SK-N-DZ (cell line): ENCODE measurements at places on chromosomes 7 and 10.

- no peak for DNase-seq
Observed at GRCh38 chr7:101971457-101971856, 154.0 kb downstream of the CUX1 start.

DNA sequence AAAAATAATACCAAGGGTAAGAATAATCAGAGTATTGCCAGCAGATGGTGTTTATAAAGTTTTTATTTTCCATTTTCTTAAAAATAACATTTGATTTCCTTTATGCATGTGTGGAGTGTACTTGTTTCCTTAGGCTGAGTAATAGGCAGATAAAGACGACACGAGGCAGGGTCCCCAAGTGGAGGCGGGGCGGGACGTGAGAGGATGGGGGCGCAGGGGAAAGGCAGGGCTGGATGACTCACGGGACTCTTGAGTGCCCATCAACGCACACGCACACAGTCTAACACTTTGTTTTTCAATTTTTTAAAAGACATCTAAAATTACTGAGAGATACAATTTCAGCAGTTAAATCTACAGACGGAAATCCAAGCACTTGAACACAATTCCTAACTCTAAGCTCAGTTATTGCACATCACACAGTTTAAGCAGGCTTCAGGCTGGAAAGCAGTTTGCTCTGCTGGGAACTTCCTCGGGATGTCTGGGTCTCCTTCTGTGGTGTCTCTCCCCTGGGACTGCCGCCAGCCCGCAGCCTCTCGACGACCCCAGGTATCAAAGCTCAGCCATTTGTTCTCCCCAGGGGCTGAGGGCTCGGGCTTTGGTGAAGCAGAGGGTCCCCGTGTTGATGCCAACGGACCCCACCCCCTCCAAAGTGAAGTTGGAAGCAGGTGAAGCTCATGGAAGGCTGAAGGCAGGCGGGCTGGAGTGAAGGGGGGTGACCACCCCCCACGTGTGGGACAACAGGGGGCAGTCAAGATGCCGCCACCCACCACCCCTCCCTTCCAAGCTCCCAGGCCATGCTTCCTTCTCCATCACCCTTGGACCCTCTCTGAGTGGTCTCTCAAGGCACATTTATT, 29.1 kb downstream of the SPOCK2 start:
- no peak for DNase-seq

DNA sequence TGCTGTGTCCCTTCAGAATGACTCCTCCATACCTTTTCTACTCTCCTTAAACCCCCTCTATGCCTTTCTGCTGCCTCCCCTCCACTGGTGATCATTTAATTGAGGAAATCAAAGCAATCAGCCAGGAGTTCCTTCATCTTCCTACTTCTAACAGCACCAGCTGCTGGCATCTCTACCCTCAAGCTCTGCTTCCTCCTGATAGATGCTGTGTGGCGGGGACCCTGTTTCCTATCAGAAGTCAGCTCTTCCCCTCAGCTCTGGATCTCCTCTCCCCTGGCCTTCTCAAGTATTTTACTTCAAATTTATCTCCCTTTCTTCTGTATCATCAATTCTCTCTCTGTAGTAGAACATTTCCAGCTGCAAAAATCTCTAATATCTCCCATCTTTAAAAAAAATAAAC, 183.7 kb downstream of the ELMO1 start:
- DNase-seq = no peak

DNA sequence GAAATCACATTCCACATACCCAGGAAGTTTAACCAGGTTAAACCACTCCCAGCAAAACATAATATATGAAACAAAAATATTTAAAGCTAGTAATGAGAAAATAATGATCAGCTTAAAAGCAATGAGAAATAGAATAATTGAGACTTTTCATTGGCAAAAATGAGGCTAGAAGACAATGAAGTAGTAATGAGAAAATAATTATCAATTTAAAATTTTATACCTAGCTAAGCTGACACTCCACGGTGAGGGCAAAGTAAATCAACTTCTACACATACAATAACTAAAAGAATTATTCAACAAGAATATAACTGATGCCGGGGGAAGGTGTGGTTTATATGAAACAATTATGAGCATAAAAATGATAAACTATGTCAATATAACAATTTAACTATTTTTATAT, 82.2 kb upstream of the TES start:
- DNase-seq = no peak

DNA sequence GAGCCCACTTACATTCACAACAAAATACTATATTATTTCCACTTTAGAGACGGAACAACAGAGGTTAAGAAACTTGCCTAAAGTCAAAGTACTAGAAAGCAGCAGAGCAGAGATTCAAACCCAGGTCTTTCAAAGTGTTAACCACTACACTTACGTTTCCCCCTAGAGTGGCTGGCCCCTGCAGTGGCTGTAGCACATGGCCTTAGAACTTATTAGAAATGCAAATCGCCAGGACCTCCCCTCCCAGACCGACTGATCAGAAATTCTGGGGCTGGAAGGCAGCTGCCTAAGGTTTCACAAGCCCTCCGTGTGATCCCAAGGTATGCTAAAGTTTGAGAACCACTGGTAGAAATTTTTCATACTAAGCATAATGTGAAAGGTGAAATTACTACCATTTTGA, 8.1 kb downstream of the MPP7 start:
- DNase-seq = no peak

DNA sequence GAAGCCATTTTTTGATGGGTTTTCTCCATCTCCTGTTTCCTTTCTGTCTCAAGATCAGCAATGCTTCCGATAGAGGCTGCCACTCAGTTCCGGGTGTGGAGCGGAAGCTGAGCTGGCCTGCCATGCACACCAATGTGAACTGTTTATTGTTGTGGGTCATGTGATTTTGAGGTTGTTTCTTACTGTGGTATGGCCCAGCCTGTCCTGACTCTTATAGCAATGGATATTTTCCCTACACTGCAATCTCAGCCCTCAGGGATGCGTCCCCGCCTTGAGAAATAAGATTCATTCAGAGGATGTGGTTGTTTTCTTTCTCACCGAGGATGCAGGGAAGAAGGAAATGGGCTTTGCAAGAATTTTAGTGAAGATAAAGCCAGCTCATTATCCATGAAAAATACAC, 134.7 kb downstream of the PFKFB3 start:
- DNase-seq = no peak

DNA sequence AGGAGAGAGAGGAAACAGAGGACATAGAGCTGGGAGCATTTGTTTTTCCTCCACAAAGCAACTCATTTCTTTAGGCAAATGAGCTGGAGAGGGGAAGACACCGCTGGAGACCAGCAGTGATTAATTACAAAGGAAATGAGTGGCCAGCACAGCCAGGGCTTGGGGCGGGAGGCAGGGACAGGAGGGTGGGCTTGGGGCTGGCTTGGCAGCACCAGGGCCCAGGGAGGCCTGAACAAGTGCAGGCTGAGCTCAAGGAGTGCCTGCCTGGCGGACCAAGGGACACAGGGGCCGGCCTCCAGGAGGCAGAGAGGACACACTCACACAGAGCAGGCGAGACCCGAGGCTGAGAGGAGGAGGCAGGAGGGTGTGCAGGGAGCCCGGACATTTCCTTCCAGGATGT, 149.0 kb upstream of the UNC5B start:
- no peak for DNase-seq

DNA sequence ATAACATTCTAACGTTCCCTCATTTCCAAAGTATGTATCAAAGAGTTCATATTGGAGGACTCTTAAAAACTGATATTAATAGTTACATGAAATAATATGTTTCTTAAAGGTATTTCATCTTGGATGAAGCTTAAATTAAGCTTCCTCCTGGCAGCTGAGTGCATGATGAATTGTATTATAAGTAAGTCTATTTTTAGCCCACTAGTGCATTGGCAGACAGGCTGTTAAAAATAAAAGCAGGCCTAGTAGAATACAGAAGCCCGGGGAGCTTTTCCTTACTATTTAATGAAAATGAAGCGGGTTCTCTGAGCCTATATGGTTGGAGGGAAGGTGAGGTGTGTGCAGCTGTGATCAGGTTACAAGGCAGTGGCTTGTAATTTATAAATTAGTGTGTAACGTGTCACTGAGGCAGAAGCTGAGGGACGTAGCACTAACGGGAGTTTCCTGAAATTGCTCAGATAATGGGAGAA, 130.7 kb upstream of the KMT2E start:
- no peak for DNase-seq

DNA sequence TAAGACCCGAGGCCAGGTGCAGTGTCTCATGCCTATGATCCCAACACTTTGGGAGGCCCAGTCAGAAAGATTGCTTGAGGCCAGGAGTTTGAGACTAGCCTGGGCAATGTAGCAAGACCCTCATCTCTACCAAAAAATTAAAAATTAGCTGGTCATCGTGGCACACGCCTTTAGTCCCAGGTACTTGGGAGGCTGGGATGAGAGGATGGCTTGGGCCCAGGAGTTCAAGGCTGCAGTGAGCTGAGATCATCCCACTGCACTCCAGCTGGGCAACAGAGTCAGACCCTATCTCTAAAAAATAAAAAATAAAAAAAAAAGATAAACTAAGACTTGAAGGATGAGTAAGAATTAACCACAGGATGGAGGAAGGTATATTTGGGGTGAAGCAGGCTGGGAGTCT, 77.9 kb downstream of the JCAD start:
- no peak for DNase-seq

DNA sequence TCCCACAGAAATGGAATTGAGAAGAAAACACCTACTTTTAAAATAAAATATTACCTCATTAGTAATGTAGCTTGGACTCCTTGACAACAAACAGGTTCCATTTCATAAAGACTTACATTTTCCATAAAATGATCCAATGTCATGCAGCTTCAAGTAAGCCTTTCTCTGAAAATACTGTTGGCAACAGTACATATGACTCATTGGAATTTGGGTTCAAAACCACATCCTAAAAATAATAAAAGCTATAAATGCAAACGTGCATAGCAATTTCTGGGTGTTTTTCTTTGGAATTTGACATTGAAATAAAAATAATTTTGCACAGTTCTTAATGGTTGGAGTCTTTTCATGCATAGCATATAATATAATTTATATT, 47.9 kb downstream of the FHIP2A start:
- DNase-seq = no peak

GRCh38 chr7:86920154-86920553, 139.3 kb downstream of the ELAPOR2 start:
- DNase-seq = no peak

DNA sequence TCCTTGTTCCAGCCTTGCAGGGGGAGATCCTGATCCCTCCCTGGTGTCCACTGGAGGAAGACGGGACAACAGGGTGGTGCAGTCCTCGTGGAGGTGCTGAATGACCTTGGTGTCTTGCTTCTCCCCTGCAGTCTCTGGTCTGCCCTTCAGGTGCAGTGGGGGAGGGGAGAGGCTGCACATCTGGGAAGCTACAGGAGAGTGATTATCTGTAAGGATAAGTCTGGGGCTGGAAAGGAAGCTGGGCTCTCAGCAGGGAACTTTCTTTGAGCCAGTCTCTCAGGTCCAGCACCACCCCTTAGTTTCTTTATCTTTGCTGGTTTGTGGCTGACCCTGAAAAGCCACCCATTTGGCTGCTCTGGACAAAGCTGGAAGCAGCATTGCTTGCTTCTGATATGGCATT, 275.6 kb downstream of the CCSER2 start:
- no peak for DNase-seq

GRCh38 chr7:134083766-134084487, 43.2 kb upstream of the LRGUK start:
- DNase-seq = no peak

DNA sequence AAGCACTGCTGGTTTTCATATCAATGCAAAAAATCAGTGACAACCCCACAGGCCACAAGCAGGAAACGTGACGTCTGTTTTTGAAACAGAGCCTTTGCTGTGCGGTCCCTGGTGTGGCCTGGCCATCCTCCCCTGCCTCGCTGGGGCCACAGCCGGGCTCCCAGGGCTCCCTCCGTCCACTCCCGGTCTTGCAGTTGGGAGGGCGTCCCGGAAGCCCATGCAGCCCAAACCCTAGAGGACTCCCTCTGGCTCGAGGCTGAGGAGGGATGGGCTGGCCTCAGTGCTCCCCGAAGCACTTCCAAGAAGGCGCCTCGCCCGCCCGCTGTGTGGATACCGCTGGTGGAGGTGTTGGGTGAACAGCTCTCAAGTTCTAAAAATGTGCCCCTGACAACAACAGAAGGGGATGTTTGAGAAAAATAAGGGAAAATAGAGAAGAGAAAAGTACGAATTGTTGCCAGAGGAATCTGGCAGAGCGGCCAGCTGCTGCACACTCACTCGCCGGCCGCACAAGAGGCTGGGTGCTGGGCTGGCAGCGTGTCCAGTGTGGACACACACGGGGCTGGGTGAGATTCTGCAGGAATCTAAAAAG, 73.5 kb downstream of the ZRANB1 start:
- peak; percentile 42 for DNase-seq

DNA sequence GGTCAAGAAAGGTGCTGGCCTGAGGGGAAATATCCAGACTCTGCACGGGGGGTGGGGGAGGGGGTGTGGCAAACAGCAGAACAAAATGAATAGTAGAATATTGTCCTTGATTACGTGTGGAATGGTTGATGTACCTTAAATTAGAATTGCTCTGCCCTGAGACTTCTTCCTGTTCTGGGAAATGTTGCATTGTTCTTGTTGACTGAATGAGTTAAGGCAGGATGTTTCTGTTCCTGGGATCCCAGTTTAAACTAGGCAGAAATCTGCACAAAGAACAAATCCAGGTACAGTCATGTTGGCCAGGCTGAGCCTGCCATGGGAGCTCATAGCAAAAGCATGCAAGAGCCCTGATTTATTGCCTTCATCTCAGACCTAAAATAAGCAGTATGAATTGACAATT, 558.7 kb upstream of the VSTM2A start:
- DNase-seq = no peak

DNA sequence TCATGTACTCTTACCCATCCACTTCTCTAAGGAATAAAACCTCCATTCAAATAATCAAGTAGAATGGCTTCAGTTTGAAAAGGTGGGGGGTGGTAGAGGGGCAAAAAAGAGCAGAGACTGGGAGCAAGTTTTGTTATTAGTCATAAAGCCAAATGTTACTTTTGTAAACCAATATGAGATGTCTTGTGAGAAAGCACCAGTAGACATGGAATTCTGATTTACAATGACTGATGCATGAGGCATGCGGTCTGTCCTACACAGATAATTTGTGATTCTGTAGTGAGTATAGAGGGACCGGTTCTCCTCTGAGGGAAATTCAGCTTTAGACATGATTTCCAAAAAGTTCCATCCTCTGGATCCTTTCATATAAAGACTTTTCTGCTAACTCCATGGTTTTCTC, 12.9 kb upstream of the ABCA13 start:
- no peak for DNase-seq
